ENCODE measurements at places on chromosomes 13 and 19.

DNA sequence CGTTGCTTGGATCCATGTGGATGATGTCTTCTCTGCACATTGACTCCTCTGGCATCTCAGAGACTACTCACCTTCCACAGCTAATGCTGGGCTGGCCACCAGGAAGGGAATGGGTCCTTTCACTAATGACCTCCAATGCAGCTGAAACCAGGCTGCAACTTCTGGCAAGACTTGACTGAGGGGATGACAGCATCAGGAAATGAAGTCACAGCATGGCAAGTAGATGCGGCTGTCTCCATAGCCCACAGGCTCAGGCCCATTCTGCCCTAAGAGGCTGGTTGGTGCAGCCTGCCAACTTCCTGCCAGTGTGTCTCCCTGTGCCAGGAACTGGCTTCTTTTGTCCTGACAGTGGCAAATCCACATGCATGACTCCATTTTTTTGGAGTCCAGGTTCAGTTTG, 467.3 kb downstream of the TSHZ3 start:
- DNase-seq = no peak

DNA sequence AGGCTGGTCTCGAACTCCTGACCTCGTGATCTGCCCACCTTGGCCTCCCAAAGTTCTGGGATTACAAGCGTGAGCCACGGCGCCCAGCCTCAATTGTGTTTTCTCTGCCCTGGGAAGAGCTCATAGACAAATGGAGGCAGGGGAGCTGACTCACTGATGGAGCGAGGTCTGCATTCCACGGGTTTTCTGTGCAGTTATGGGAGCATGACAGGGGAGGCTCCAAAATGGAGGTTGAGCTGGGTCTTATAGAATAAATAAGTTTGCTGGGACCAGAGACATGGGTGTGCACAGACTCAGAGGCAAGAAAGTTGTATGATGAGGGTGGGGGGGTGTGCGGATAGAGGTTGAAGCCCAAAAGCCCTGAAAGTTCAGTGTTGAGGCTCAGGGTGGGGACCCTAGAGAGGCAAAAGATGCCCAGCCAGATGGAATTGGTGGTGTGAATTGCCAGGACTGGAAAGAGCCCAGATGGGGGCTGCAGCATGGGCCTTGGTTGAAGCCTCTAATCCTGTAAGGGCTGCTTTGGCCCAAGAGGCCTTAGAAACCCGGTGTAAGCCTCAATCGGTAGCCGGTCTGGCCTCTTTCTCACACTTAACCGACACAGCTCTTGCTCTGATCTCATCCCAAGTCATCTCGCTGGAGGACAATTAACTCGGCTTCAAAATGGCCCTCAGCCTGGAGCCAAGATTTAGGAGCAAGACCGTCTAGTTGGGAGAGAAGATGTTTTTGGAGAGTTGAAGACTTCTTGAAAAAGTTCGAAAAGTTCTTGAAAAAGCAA, 1.9 kb downstream of the TPM4 start:
- no peak for DNase-seq

DNA sequence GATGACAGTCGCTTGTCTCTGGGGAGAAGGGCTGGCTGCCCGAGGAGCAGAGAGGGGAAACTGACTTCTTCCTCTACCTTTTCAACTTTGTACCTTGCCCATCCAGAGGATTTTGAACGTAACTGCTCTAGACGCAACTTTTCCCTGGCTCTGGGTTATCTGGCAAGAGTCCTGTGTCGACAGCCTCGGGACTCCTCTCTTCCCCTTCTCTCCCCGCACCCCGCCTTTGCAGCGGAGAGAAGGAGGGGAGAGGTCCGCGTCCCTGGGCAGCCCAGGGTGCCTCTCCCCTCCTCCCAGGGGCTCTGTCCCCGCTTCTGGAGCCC, 574 bp downstream of the SH3GL1 start:
- DNase-seq = no peak

- DNase-seq = no peak
These were observed 11.4 kb downstream of the SLC1A6 start for GRCh38 chr19:14968247-14968646.

DNA sequence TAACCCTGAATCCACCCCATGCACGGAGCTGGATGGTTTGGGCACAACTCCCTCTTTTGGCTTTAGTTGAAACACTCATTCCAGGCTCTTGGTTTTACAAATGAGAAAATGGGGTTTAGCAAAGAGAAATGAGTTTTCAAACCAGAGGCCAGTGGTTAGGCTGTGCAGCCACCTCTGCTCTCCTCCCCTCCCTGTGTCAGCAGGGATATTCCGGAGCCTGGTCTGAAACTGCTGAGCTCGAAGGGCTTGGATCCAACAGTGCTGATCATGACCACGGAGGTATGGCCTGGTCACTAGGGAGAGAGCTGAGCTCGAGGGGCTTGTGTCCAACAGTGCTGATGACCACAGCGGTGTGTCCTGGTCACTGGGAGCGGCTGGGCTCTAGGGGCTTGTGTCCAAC, 41.5 kb downstream of the ZNF787 start:
- no peak for DNase-seq

Measured in NCI-H1694 (cell line).